Nucleus accumbens (tissue), 56 donors: ENCODE measurements at places on chromosomes 4 and X.
A peak's percentile ranks its signal among the peaks of the same experiment; 100 is the strongest.

- DNase-seq = no peak
Measured at GRCh38 chr4:60809486-60809800, 390.7 kb upstream of the ADGRL3 start.

GRCh38 chrX:52576946-52577345 is 60.1 kb upstream of the XAGE1B start:
- no peak for DNase-seq

DNA sequence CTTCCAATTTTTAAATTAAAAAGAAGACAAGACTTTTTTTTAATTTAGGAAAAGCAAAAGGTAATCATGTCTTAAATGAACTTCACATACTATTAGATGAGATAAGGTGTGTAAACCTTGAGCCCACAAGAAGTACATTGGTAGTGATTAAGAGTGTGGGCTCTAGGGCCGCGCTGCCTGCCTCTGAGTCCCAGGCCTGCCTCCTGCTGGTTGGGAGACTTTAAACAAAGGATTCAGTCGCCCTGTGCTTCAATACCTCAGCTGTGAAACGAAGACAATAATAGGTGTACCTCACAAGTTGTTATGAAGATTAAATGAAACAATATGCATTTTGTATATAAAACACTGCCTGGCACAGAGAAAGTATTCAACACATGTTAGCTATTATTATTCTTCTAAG is 95.9 kb upstream of the MYOZ2 start:
- DNase-seq = no peak

GRCh38 chr4:948936-949300 is 16.7 kb downstream of the TMEM175 start:
- DNase-seq = no peak

GRCh38 chr4:82499738-82500434 is 61.9 kb downstream of the TMEM150C start:
- no peak for DNase-seq

DNA sequence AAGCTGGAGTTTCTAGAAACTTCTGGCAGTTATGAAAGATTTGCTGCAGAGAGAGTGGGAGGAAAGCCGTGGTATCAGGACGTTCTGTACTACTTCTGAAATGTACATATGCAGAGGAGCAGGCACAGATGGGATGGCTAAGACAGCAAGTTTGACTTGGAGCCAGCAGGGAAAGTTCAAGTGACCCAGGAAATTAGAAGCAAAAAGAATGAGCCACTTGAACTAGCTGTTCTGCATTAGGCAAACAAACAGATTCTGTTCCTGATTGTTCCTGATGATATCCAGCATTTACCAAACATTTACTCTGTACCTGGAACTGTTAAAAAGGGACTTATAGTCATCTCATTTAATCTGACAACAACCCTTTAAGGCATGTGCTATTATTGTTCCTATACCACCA is 41.4 kb upstream of the CXCL13 start:
- no peak for DNase-seq

- no peak for DNase-seq
Measured at GRCh38 chr4:156291317-156291716, 337.7 kb upstream of the CTSO start.

GRCh38 chr4:47624031-47624441 is 139.0 kb downstream of the ATP10D start:
- DNase-seq = no peak

- DNase-seq = no peak
Measured at GRCh38 chr4:187075514-187075913, 351.9 kb upstream of the FAT1 start.

DNA sequence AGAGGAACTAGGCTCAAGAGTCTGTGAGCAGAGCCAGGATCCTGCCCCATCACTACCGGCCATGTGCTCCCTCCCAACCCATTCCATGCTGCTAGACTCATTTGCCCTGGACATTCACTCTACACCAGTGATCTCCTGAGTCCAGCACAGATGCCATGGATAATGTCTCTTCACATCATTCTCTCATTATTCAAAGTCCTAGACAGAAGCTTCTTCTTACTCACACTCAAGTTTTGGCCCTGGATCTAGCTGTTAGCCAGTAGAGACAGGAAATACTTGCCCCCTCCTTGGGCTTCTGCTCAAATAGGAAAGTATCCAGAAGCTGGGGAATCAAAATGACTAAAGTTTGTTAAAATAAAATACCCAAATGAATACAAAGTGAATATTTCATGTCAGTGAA is 266.8 kb upstream of the LDB2 start:
- no peak for DNase-seq

- no peak for DNase-seq
Measured at GRCh38 chrX:16883487-16883804, 13.3 kb upstream of the RBBP7 start.

DNA sequence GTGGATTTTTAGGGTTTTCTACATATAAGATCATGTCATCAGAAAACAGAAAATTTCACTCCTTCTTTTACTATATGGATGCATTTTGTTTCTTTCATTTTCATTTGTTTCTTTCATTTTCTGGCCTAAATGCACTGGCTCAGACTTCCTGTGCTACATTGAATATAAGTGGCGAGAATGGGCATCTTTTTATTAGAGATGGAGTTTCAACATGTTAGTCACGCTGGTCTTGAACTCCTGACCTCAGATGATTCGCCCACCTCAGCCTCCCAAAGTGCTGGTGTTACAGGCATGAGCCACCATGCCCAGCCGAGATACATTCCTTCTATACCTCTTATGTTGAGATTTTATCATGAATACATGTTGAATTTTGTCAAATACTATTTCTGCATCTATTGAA is 61.8 kb downstream of the BRWD3 start:
- no peak for DNase-seq

- no peak for DNase-seq
Measured at GRCh38 chr4:128359422-128359821, 71.8 kb upstream of the PGRMC2 start.

DNA sequence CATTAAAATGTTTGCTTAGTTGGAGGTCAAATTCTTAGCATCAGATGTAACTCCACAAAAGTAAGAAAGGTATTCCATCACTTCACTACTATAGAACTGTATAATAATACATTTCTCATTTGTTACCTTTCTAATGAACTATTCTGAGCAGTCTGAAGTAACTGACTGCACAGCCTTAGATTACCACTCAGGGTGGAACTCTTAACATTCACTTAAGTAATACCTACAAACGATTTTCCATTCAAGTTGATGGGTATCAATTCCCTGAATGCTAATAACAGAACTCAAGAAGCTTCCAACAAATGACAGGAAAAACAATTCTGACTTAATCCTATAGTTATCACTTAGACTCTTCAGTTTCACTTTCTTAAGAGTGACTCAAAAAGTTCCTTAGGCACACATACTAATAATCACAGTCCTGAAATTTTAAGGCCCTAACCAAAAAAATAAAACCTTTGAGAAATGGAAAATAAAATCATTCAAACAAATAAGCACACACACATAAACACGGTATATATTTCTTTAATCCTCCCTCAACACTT is 20.9 kb downstream of the HNRNPD start:
- DNase-seq = no peak

GRCh38 chr4:87015416-87015815 is 80.6 kb downstream of the AFF1 start:
- no peak for DNase-seq

DNA sequence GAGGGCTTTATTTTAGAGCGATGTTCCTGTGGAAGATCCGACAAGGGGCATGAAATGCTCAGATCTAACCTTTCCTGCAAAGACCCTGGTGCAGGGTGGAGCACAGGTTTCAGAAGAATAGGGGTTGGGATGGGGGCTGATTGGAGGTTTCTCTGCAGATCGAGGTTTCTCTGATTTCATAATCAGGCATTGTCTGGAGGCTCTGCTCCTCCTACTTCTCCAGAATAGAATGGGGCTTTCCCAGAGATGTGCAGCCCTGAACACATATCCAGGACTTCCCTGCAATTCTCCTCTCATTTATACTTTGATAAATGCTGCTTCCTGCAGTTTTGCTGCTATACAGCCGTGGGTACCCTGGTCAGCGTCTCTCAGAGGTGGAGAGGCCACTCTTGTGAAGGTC is 397.6 kb upstream of the BOD1L1 start:
- DNase-seq = peak; percentile 5

GRCh38 chr4:140153419-140153717 is 616 bp downstream of the MAML3 start:
- DNase-seq = no peak

DNA sequence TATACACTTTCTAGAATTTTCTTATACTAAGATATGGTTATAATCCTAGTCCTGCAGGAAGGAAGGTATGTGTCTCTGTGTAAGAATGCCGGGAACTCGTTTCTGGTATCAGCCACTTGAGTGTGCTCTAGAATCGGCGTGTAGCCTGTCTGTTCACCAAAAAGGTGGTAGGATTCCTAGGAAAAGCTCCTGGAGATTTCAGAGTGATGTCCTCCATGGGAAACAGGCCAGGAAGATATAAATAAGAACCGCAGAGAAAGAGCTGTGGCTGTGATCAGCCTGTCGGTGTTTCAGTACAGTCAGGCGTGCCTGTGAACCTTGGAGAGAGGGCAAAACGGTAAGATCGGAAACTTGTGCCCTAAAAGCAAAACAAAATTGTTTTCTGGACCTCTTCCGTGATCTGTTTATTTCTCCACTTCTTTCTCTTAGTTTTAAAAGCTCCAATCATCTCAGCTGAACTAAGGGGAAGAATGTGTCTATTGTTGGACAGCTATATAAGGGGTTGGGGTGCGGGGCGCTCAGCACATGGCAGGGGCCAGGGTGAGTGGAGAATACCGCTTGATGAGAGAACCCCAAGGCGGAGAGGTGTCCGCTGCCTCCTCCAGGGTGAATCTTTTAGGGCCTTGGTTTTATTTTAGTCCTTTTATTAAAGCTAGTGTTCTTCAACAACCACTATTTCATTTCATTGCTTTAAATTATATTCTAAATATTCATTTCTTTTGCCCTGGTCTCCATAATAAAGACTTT is 303.8 kb upstream of the TENM3 start:
- no peak for DNase-seq

- no peak for DNase-seq
Measured at GRCh38 chr4:48785302-48785701, 5.2 kb upstream of the FRYL start.

GRCh38 chrX:54509400-54509799 is 13.4 kb upstream of the FGD1 start:
- DNase-seq = no peak

- DNase-seq = no peak
Measured at GRCh38 chr4:59869559-59869958, 1330.6 kb upstream of the ADGRL3 start.

DNA sequence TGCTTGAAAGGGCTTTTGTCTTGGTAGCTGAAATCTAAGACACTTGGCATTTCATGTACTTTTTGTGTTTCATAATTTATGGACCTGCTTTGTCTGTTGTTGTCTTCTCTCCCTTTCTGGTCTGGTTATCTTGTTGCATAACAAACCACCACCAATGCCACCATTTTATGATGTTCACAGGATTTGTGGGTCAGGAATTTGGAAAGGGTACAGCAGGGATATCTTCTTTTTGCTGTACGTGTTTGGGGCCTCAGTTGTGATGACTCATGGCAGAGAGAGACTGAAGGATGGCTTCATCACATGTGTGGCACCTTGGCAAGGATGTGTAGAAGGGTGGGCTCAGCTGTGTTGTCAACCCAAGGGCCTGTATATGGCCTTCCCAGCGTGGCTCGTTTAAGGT is 35.2 kb downstream of the KDM6A start:
- DNase-seq = no peak

GRCh38 chr4:168569066-168569930 is 72.4 kb downstream of the PALLD start:
- DNase-seq = no peak
